ENCODE measurements at places on chromosomes 2 and 18.

GRCh38 chr2:43142921-43143438 lies 83.4 kb downstream of the ZFP36L2 start:
- DNase-seq = no peak

DNA sequence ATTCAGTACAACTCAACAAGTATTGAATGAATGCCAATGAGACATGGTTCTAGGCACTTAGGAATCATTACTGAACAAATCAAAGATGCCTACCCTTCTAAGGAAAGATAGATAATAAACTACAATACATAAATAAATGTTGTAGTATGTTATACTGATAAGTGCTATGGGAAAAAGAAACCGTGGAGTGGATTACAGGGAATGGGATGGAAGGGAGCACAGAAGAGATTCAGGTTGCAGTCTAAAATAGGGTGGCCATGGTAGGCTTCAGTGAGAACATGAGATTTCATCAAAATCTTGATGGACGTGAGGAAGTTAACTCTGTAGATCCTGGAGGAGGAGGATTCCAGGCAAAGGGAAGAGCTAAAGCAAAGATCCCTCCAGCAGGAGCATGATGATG lies 17.9 kb upstream of the CREB1 start:
- DNase-seq = no peak

DNA sequence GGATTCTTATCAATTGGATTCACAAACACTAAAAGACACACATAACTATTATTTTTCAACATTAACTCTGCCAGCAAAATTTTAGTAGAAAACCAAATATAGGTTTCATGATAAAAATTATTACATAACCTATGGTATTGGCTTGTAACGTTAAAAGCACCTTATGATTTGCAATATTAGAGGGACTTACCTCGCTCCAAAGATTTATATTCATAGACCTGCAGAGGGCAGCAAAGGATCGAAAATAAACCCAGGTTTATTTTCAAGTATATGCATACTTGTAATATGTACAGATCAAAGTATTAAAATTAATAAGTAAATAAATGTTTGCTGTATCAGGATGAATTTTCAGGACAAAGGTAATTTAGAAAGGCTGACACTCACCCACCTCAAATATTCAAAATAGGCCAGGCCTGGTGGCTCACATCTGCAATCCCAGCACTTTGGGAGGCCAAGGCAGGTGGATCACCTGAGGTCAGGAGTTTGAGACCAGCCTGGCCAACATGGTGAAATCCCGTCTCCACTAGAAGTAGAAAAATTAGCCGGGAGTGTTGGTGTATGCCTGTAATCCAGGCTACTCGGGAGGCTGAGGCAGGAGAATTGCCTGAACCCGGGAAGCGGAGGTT lies 45.3 kb downstream of the LRPPRC start:
- peak; percentile 45 for DNase-seq

DNA sequence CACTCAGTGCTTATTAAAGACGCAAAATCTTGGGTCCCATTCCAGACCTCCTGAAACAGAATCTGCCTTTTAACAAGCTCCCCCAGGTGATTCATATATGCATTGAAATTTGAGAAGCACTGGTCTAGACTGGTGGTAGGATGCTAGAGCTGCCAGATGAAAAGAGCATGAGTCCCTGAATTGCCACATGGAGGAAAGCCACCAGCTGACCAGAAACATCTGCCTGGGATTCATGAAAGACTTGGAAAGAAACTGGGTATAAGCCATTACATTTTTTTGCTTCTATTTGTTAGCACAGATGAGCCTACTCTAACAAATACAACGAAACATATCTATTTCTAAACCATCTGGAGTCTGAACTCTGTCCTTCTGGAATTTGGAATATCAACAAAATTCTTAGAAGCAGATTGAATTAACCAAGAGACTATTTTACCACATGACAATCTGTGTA lies 228.9 kb downstream of the RBM43 start:
- DNase-seq = no peak

GRCh38 chr2:201517094-201517493 lies 65.6 kb downstream of the STRADB start:
- no peak for DNase-seq

- DNase-seq = no peak
Measured at GRCh38 chr2:236641051-236641726, 71.6 kb downstream of the ACKR3 start.

- DNase-seq = no peak
Measured at GRCh38 chr2:190435031-190435670, 27.0 kb downstream of the MFSD6 start.

- no peak for DNase-seq
Measured at GRCh38 chr18:47409519-47409918, 158.1 kb upstream of the SKOR2 start.

- no peak for DNase-seq
Measured at GRCh38 chr2:225002656-225003045, 39.6 kb downstream of the DOCK10 start.

DNA sequence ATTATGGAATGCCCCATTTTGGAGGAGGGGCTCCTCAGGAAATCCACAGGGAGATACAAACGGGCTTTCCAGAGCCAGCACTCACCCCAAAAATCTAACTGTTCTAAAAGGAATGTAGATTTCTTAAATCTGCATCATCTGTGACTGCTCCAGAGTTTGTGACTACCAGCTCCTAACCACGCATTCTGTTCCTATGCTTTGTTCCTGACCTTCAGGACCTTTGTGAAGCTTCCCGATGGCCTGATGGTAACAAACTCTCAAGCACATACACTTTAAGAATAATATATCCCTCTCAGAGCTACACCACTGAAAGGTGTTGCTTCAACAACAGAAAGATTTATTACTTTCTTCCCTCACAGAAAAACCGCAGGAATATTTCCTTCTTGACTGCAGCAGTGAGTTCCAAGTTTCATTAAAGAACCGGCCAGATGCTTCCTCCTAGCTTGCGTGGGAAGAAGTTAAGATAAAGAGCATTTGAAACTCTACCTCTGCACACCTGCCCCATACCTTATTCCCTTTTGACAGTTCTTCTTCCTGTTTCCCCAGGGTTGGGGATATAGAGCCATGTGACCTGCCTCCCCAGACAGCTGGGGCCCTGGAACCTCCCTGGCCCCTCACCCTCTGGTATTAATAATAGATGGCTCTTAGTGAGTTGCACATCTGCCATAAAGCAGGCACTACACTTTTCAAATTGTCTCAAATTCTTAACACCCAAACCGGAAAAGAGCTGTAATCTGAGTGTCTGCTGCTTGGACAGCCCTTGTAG lies 40.2 kb upstream of the EML4 start:
- no peak for DNase-seq

DNA sequence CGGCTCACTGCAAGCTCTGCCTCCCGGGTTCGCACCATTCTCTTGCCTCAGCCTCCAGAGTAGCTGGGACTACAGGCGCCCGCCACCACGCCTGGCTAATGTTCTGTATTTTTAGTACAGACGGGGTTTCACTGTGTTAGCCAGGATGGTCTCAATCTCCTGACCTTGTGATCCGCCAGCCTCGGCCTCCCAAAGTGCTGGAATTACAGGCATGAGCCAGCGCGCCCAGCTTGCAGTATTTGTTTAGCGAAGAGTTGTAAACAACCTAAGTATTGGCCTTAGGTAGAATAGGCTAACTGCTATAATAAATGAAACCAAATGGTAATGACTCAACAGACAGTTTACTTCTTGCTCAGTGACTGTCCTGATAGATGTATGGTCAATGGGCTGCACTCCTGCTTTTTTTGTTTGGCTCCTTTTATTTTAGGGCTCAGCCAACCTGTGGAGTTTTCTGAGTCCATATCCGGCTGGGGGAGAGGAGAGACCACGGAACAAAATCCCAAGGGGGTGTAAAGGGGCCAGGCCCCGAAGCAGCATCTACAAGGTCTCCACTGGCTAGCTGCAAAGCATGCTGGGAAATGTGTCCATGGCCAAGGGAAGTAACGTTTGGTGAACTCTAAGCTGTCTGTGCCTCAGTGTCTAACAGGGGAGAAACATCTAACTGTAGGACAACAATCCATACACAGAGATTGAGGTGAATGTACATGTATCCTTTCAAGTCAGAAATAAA lies 841.0 kb upstream of the ID2 start:
- DNase-seq = no peak

- no peak for DNase-seq
Measured at GRCh38 chr2:8022908-8023640, 658.8 kb upstream of the ID2 start.

DNA sequence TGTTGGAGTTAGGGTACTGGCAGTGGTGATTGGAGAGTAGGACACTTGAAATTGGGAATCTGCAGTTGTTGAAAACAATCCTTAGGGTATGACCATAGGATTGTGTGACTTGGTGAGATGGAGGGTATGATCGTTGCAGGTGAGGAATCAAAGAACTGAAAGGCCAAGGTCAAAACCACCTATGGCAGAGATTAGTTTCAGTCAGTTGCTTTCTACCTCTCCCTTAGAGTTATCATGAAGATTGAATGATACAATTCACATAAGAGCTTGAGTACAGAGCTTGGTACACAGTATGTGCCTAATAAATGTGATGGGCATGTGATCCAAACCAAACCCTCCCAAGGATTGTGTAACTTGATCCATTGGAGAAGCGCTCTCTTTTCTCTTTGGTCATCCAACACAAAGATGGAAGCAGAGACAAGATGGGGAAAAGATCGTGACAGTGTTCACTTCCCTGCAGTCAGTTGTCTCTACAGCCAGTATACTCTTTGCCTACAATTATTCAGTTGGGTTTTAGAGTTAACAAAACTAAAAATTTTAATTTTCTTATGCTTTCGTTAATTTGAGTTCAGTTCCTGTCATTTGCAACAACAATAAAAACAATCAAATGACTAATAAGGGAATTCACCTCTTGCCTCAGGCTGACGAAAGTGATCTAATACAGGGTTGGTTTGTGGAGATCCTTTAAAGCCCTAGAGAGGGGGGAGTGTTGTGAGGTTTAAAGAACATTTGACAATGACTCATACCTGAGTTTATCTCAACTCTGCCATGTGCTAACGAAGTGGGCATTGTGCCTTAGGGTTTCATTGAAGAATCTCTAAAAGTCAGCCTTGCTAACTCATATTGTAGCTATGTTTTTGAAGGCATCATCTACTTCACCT lies 14.8 kb upstream of the SMAD2 start:
- DNase-seq = no peak

GRCh38 chr2:239222312-239222660 lies 178.5 kb downstream of the HDAC4 start:
- no peak for DNase-seq

GRCh38 chr2:25851740-25852503 lies 26.4 kb downstream of the ASXL2 start:
- peak; percentile 60 for DNase-seq

GRCh38 chr2:207235621-207236020 lies 69.9 kb upstream of the KLF7 start:
- DNase-seq = no peak

Measured in NCI-H2081 (cell line).